ENCODE measurements at places on chromosomes 2 and 18.

GRCh38 chr2:230205721-230206120 lies 14.1 kb downstream of the SP110 start:
- no peak for DNase-seq

DNA sequence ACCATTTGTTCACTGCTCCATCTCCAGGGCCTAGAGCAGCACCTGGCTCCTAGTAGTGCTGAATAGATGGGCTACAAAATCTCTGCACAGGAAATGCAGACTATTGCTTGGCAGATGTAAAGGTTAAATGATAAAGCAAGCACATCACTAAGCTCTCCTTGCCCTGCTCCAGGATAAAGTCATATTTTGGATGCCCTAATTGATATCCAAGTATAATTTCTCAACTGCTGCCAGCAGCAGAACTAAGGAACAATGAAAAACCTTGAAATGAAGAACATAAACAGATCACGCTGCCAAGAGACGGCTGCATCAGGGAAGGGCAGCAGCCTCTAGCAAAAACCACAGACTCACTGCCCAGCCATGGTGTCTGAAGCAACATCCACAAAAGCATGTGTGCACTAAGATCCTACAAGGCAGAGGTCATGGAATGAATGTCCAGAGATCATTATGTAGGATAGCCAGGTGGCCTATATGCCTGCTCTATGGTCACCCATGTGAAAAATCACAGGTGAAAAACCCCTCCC lies 134.7 kb downstream of the TMEM163 start:
- DNase-seq: no peak

DNA sequence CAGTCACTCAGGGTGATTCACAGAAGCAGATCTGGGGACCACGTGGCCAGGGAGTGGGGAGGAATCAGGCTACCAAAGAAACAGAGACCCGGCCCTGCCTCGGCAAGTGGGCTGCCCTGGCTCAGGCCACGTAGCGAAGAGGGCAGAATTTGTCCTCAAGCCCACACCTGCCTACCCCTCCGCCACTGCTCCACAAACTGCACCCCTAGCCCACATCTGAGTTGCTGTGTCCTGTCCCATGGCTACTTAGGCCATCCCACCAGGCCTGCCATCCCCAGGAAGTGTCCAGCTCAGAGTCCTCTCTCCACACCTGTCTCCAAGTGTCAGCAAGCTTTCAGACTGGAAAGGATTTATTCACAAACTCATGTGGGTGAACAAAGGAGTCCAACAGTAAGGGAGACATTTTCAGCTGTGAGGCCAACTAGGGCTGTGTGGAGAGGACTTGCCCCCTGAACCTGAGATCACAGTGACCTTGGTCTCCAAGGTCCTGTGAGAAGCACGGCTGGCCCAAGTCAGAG lies 31.7 kb upstream of the ASPRV1 start:
- DNase-seq: no peak

DNA sequence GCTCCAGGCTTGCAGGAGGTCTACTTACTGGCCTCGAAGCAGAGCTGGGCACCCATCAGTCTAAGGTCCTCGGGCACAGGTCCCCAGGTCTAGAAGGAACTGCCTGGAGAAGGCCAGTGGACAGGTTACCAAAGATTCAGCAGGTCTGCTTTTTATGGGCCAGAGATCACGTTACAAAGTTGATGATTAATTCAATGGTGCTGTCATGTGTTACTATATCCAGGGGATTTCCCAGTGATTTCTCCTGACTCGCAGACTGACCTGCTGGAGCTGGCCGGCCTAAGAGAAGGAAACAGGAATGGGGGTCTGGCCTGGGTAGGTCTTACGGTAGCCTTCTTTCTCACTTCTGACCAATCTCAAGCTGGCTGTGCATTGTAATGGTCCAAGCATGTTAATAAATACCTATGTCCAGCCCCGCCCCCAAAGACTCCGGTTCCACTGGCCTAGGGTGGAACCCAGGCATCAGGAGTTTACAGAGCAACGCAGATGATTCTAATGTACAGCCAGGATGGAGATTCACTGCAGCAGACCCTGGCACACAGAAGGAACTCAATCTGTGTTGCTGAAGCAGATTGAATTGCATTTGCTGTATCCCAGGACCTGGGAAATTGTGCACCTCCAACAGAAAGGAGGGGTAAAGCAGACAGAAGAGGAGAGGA lies at the start of gene NEURL3:
NEURL3 (minus strand) TSS at position 127 of the 659 bp plus-strand sequence; CDS start at position 56, 71 bp downstream.
- DNase-seq: no peak

All from stimulated activated naive CD8-positive, alpha-beta T cell treated with anti-CD3 and anti-CD28 coated beads, Interleukin-15, Interleukin-2, amounts not matched to agents 100 U/mL and 50 U/mL, for 24 hours (primary cell).